ENCODE measurements at places on chromosomes 6 and 20.

- DNase-seq, result no peak
Observed at GRCh38 chr20:61702246-61702645, 363.4 kb downstream of the TAF4 start.

- no peak for DNase-seq
Observed at GRCh38 chr20:50712771-50713656, 18.4 kb upstream of the PARD6B start.

- no peak for DNase-seq
Observed at GRCh38 chr6:50966532-50966931, 147.9 kb downstream of the TFAP2B start.

DNA sequence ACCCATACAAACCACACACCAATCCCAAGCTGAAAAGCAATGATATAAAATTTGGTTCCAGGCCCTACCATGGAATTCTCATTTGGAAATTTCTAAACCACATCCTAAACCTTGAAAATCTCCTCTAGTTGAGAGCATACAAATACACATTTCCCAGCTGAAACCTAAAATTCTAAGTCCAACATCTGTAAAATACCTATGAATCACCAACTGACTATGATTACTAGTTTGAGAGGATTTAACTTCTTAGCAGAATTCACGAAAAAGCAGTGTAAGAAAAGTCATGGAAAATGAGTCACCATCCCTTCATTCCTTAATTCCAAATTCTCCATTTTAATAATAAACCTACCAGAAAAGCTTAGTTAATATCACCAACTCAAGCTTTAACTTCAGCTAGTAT lies 15.4 kb downstream of the RANBP9 start:
- DNase-seq, result no peak

DNA sequence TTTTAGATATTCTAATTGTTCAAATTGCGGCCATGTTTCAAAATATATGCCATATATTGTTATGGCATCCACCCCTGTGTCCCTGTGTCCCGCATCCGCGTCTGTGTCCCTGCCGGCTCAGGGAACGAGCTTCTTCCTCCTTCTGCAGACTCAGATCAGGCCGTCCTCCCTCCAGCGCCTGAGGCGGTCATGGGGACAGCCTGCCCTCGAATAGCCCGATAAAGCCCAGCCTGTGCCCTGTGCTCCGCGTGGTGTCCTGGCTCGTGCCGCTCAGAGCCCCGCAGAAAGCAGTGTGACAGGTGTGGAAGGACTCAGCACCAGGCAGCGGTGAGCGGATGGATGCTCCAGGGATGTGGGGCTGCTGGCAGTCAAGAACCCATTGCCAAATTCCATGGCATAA lies 663.4 kb upstream of the DEFB115 start:
- no peak for DNase-seq

DNA sequence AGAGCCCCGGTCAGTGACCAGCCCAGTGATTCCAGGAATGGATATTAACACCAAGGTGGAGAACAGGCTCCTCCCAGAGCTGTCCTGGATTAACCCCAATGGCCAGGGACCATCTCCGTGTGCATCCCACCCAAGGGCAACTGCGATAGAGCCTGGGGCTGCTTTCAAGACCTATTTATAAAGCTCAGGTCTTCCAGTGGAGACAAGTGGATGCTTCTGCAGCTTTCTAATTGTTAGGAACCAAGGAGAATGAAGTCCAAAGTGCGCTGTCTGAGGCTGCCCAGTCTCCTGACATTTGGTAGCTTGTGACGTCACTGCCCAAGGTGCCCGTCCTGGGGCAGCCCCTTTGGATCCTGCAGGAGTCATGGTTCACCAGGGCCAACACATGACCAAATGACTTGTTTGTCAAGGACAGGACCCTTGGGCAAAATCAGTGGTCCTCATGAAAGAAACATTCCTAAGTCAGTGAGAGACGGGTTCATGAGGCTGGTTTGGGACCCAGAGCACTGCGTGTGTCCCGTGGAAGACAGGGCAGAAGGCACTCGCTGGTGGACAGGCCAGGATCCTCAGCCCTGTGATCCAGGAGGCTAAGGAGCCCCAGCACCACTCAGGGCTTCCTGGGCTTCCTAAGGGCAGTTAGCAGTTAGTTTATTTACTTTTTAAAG lies 174.9 kb downstream of the ANKRD60 start:
- DNase-seq, result no peak

DNA sequence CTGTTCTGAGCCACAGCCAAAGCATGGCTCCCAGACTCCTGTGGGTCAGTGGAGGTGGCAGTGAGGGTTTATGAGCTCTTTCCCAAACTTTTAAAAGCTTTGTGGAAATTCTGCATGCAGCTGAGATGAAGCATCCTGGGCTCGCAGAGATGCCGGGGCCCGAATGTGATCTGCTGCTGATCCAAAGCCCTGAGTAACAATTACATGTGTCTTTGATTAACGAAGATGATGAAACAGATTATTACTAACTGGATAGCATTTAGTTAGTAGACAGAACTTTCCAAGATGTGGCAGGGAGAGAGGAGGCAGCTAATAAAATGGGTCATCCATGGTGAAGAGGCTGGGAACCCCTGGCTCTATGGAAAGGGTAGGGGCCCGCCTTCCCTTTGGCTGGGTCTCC lies 43.9 kb upstream of the MDFI start:
- DNase-seq, result no peak

- no peak for DNase-seq
Observed at GRCh38 chr6:160265869-160266476, 7.4 kb upstream of the SLC22A2 start.

- DNase-seq, result no peak
Observed at GRCh38 chr6:14703586-14703985, 542.3 kb upstream of the JARID2 start.

GRCh38 chr20:48076747-48077146 lies 291.5 kb upstream of the SULF2 start:
- DNase-seq, result no peak

GRCh38 chr20:51452091-51452613 lies 90.4 kb downstream of the NFATC2 start:
- DNase-seq, result no peak

GRCh38 chr6:36612101-36612625 lies 18.0 kb downstream of the SRSF3 start:
- no peak for DNase-seq

- no peak for DNase-seq
Observed at GRCh38 chr6:18724056-18724455, 336.9 kb downstream of the RNF144B start.

DNA sequence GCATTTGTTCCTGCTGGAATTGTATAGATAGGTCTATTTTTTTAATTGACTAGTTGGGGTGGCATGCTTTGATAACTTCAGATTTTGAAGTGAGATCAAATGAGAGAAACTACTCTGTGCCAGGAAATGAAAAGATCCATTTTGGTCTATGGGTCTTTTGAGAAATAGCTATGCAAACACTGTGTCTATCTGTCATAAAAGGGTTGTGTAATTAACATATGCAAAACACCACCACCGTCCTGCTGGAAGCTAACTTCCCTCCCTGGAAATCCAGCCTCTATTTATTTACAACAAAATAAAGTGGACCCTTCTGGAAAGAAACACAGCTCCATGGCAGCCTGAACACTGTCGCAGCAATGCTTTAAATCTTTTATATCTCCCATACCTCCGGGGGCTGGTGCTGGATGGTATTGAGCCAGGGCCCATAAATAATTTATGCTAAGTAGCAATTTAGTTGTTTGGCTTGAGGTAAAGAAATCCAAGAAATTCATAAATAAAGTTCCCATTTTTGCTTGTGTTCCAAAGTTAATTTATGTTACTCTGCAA lies 244.2 kb upstream of the POU3F2 start:
- DNase-seq, result no peak

GRCh38 chr6:11427723-11428245 lies 109.8 kb upstream of the TMEM170B start:
- DNase-seq, result no peak

DNA sequence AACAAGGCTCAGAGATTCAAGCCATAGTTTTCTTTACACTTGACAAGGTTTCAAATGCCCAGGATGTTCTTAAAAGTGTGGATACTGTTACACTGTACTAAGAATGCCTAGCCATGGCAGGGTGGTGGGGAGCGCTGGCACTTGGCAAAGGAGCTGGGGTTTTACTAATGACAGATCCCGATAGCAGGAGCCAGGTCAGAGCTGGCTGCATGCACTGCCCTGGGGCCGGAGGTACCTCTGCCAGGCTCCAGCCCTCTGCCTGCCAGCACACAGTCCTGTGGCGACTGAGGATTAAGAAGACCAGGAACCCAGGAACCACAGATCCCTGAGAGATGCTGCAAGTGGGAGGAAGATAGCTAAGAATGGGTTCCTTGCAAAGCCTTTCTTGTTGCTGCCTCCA lies 260.3 kb downstream of the ALDH8A1 start:
- DNase-seq, result no peak

- DNase-seq, result no peak
Observed at GRCh38 chr20:25539742-25540672, 45.3 kb downstream of the NINL start.

- no peak for DNase-seq
Observed at GRCh38 chr6:636488-636887, 20.4 kb downstream of the HUS1B start.

DNA sequence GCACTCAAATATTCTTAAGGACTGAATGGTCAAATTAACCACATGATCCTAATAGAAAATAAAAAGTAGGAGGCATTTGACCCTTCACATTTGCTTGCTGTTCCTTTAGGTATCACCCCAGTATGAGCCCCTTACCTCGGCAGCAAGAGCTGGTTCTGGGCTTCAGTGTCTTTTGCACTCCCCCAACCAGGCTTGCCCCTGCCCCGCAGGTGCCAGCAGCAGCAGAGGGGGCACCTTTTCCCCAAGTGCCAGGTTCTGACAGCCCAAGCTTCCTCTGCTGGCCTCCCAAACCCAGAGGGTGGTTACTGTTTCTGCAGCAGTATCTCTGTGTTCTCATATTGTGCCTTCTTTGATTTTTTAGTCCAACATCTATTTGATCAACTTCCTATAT lies 23.2 kb downstream of the UBE2V1 start:
- DNase-seq, result no peak

Measured in T-cell (primary cell).